ENCODE measurements at places on chromosomes 6 and 20. TPM values are rescaled to one million over a fixed set of nuclear protein-coding genes. Genes with fewer than 3 reads are reported as not detected.
A peak's percentile ranks its signal among the peaks of the same experiment; 100 is the strongest.

- no peak for DNase-seq
- no peaks in the 10 kb centered on the region for H3K27me3 ChIP-seq
- peak overlapping the region; percentile 84 for H3K27ac ChIP-seq
Observed at GRCh38 chr6:32815115-32815514, 1.7 kb downstream of the HLA-DOB start.

GRCh38 chr20:53608071-53608455 is 14.4 kb upstream of the ZNF217 start:
- H3K27ac ChIP-seq: peak overlapping the region; percentile 79
- no peak for DNase-seq
- H3K27me3 ChIP-seq: no peaks in the 10 kb centered on the region

HFE gene
- 7.3 TPM for total RNA-seq

OOEP gene
- not detected for total RNA-seq

MEP1A gene
- not detected for total RNA-seq

BMP7 gene
- total RNA-seq: 35.4 TPM

All from esophagus squamous epithelium (tissue), 5 donors.